Smooth muscle cell of the brain vasculature (primary cell): ENCODE measurements at places on chromosomes 3 and 15.

DNA sequence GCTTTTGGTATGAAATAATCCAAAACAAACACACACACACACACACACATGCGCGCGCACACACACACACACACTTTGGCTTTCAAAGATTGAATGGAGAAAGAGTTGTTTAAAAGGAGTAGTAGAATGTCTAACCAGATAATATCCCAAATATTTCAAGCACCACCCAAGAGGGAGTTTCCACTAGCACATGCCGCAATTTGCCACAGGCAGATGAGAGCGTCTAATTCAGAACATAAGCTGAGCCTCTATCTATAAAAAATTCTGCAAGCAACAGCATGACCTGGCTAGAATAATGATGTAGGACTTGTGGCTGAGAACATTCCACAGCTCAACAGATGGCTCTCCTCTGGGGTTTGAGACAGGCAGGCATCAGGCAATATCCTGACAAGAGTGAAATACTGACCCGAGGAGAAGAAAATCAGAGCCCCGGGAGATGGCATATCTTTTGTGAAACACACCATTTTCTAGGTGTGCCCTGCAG, 302.5 kb upstream of the GADL1 start:
- peak; percentile 7 for DNase-seq

DNA sequence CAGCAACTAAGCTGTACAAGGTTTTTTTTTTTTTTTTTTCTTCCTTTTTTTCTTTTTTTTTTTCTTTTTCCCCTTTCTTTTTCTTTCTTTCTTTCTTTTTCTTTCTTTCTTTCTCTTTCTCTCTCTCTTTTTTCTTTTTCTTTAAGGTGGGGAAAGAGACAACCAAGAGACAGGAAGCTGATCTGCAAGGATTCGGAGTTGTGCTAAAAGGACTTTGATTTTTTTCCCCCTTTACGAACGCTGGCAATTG, 148 bp downstream of the RBMS3 start:
- DNase-seq, result no peak

- DNase-seq, result no peak
Observed at GRCh38 chr15:84685304-84685703, 27.3 kb upstream of the NMB start.

DNA sequence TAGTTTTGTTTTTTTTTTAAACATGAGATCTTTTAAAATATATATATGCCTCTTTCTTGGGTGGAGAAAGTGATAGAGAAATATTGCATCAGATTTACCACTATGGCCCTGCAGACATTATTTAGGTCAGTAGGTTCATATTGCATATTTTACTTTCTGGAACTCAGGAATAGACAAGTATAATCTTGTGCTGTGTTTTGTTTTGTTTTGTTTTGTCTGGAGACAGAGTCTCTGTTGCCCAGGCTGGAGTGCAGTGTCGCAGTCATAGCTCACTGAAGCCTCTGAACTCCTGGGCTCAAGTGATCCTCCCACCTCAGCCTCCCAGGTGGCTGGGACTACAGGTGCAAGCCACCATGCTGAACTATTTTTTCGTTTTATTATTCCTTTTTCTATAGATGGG, 21.5 kb upstream of the DUT start:
- DNase-seq, result no peak

DNA sequence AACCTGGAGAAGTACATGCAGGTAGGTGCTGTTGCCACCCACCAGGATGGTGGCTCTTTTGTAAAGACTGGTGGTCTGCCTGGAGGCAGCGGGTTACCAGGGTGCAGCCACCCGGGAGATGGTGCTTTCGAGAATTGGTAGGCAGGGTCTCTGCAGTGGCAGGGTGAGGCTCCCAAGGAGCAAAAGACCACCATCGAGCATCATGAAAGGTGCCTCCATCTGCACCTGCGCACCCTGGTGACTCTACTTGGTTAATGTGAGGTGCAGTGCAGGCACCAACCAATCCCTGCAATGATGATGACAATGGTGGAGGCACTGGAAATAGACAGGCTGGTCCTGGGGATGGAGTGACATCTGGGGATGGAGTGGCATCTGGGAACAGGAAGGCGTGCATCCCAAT, 236.7 kb downstream of the ADAMTS17 start:
- DNase-seq, result no peak

DNA sequence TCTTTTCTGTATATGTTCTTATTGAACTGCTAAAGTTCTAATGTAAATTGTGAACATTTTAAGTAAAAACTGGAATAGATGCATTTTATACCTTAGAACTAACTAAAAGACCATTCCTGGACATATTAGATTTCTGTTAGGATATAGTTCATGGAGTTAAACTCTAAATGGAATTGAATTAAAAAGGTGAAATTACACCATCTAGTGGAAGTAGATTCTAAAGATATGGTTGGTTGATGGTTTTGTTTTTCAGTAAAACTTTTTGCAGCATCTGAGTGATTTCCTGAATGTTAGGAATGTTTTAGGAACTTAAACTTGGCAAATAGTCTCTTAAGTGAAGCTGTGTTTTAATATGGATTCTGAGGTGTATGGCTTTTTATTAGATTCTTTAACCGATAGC, 96.8 kb downstream of the SLMAP start:
- DNase-seq, result no peak

- DNase-seq, result no peak
Observed at GRCh38 chr15:83115410-83115809, 8.0 kb downstream of the TM6SF1 start.

GRCh38 chr3:10955711-10956453, 36.7 kb upstream of the SLC6A1 start:
- peak; percentile 96 for DNase-seq

- no peak for DNase-seq
Observed at GRCh38 chr3:112389961-112390360, 57.0 kb downstream of the CD200 start.
